ENCODE measurements at places on chromosomes 12 and 14. TPM values are rescaled to one million over a fixed set of nuclear protein-coding genes. Genes with fewer than 3 reads are reported as not detected.

Gene JPH4
- total RNA-seq: 0.05 TPM

DNA sequence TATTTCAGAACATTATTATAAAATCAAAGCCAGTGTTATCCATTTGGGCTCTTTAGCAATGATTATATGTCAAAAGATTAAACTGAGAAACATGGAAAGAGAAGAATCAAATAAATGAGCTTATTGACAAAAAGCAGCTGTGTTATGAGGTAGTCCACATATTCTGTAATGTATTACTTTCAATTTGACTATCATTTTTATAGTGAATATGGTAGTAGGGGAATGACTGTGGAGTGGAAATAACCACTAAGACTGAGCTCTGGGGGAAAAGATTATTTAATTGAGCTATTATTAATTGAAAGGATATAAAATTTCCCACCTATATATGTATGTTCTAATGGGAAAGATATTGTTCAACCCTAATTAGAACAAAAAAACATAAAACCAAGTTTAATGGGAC, 381.3 kb downstream of the TMTC2 start:
- H3K4me3 ChIP-seq: no peak overlapping the region
- DNase-seq: no peak
- no peaks in the 10 kb centered on the region for H3K4me1 ChIP-seq
- H3K36me3 ChIP-seq: no peaks in the 10 kb centered on the region
- H3K27me3 ChIP-seq: no peaks in the 10 kb centered on the region

DNA sequence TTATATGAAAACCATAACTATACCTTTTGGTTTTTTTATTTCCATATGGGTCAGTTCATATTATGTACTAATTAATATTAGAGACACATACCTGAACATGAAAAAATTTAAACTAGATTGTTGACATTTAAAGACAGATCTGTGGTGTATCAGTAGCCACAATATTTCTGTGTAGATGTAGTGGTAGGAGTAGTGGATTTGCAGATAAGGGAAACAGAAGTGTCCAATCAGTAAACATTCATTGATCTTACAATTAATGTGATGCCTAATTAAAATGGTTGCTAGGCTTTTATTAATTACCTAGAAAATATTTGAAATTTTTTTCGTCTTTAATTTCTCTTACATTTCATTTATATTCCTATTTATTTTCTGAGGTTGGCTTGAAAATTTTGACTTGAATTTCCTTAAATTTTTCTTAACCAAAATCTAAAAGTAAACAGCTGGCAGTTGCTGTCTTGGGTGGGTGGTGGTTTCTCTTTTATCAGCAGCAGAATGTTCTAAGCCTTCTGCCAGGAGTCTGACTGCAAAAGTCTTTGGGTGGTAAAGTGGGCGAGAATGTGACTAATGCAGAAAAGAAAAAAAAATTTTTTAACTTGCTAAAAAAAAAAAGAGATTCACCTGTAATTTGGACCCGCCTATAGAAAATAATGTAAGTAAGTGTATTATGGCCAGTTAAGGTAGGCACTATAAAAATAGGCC, 2.4 kb downstream of the FGFR1OP2 start:
- no peak for DNase-seq
- H3K36me3 ChIP-seq: peaks cover 4% of the 10 kb centered on the region
- H3K27ac ChIP-seq: no peak overlapping the region
- no peak overlapping the region for H3K4me3 ChIP-seq
- H3K27me3 ChIP-seq: no peaks in the 10 kb centered on the region

DNA sequence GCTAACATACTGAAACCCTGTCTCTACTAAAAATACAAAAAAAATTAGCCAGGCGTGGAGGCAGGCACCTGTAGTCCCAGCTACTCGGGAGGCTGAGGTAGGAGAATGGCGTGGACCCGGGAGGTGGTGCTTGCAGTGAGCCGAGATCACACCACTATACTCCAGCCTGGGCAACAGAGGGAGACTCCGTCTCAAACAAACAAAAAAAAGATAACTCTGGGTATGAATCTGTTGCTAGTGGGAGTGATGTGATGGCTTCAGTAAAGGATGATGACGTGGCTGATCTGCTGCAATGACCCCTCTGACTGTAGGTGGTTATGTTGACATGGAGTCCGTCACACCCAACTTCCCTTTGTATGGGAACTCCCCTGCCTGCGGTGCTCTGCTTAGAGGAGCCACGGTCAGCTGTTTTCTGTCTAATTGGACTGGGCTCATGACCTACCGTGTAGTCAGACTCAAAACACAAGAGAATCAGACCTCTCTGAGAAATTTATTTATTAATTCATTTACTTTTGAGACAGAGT, 59.1 kb upstream of the MED13L start:
- no peaks in the 10 kb centered on the region for H3K36me3 ChIP-seq
- H3K27me3 ChIP-seq: no peaks in the 10 kb centered on the region
- peaks cover 10% of the 10 kb centered on the region for H3K4me1 ChIP-seq
- DNase-seq: no peak

DNA sequence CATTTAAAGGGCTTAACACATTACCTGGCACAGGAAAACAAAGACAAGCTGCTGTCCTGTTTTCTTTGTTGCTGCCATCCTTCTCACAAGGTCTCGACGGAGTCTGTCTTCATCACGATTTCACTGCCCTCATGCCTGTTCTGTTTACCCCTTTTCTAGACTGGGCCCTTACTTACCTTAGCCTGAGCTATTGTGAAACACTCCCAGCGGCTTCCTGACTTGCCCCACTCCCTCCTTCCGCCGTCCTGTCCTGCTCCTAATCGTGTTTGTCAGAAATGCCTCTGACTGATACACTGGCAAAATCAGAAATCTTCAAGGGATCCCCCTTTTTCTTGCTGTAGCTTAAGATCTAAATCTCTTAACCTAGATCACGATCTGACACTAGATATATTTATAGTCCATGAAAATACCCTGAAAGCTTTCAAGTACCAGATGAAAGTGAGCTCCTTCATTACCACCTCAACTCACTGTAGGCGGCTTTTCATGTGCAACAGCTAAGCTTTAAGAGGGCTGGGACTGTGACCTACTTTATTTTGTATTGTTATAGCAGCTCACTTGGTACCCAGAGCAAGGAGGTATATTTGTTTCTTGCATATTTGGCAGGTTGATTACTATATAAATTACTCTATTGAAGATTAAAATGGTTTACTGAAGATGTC, 32.1 kb downstream of the TECPR2 start:
- no peaks in the 10 kb centered on the region for H3K27me3 ChIP-seq
- H3K4me1 ChIP-seq: no peaks in the 10 kb centered on the region
- no peak overlapping the region for H3K4me3 ChIP-seq
- no peak for DNase-seq
- H3K27ac ChIP-seq: no peak overlapping the region
- no peaks in the 10 kb centered on the region for H3K36me3 ChIP-seq

Gene RPL41
- total RNA-seq: 2,264 TPM

Gene ERBB3
- total RNA-seq: 0.90 TPM

GRCh38 chr12:114226241-114226928, 179.6 kb downstream of the TBX5 start:
- no peak overlapping the region for H3K4me3 ChIP-seq
- DNase-seq: no peak
- H3K36me3 ChIP-seq: no peaks in the 10 kb centered on the region

DNA sequence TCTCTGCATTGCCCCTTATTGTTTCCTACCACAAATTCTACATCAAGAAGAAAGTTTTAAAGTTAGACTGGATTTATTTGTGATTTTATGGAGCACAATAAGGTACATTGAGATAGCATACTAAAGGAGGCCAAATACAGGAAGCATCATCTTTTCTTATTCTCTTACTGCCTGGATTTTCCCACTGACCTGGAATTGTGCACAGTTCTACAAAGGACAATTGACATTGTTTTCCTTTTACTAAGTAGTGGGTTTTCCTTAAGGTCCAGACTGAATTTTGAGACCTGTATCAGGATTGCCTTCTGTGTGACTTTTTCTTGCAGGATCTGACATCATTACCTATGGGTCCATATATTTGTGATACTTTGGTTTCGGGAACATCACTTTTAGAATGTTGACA, 18.8 kb upstream of the ZNF140 start:
- no peaks in the 10 kb centered on the region for H3K36me3 ChIP-seq
- H3K27me3 ChIP-seq: no peaks in the 10 kb centered on the region
- H3K4me1 ChIP-seq: no peaks in the 10 kb centered on the region
- no peak overlapping the region for H3K27ac ChIP-seq
- H3K4me3 ChIP-seq: no peak overlapping the region

DNA sequence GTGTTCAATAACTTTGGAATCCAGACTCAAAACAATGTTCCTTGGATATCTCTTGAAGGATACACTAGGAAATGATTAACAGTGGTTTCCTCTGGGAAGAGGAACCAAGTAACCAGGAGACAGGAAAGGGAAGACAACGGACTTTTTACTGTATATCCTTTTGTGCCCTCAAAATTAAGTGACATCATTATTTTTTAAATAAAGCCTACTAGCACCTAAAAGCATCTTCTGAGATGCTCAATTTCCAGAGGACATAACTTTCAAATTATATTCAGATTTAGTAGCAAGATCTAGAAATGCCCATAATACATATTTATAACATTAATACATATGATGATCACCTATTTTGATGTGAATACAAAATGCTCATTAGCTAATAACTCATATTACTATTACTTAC, 6.5 kb downstream of the HECTD1 start:
- no peaks in the 10 kb centered on the region for H3K27me3 ChIP-seq
- peaks cover 4% of the 10 kb centered on the region for H3K36me3 ChIP-seq
- H3K27ac ChIP-seq: no peak overlapping the region
- no peak for DNase-seq

- no peaks in the 10 kb centered on the region for H3K27me3 ChIP-seq
- no peak for DNase-seq
- no peaks in the 10 kb centered on the region for H3K4me1 ChIP-seq
- no peak overlapping the region for H3K4me3 ChIP-seq
These were observed 535 bp downstream of the BIN2 start for GRCh38 chr12:51323317-51323960.

Gene AGAP2
- total RNA-seq: 0.49 TPM

Gene ADGRD1
- 0.21 TPM for total RNA-seq
